CD4-positive, alpha-beta T cell treated with Interleukin-6 at 100 ng/mL for 8 hours (primary cell): ENCODE measurements at places on chromosomes 3 and 15.

GRCh38 chr3:102104033-102104432, 254.7 kb downstream of the NFKBIZ start:
- DNase-seq: no peak

GRCh38 chr15:74322558-74323180, 44.8 kb downstream of the CYP11A1 start:
- DNase-seq: peak; percentile 37

DNA sequence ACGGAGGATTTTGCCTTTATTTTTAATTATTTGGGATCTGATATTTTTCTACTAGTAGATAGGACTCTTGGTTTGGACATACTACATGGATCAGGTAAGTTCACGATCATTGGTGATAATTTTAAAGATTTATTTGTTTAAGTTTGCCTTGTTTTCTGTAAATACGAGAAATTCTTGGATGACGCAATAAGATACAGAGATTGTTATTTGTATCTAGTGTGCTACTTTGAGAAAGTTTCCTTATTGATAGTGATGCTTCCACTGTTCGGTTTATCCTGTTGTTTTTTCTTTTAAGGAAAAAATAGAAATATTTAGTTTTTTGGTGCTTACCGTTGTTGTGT, 577 bp downstream of the CHD2 start:
- DNase-seq: no peak

DNA sequence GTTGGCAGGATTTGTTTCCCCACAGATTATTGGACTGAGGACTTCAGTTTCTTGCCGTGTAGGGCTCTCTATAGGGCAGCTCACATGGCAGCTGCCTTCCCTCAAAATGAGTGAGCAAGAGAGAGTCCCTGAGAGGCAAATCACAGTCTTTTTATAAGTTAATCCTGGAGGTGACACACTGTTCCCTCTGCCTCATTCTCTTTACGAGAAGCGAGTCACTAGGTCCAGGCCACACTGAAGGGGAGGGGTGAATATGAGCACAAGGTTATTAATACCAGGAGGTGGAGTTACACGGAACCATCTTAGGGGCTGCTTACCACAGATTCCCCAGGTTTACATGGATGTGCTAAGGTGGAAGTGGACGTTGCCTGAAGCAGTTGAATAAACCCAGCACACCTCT, 77.0 kb downstream of the LPP start:
- DNase-seq: no peak

GRCh38 chr3:188126276-188126675, 27.7 kb upstream of the LPP start:
- DNase-seq: no peak

- DNase-seq: no peak
Measured at GRCh38 chr3:10396083-10396482, 75.2 kb upstream of the SEC13 start.

DNA sequence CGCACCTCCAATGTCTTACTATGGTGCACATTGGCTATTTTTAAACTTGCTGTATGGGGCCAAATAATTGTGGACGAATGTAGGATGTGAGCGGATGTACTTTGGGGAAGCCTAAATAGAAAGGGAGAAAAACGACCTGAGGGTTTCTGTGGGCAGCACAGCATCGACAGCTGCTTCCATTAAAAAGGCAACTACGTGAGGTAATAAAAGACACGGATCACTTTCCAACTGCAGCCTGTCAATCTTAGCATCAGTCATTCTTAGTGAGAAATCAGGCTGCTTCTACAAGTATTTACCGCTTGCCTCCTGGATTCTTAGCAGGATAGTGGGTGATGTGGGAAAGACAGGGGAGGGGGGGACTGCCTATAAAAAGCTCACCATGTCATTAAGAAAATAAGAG, 186.7 kb upstream of the SLC2A2 start:
- DNase-seq: no peak

DNA sequence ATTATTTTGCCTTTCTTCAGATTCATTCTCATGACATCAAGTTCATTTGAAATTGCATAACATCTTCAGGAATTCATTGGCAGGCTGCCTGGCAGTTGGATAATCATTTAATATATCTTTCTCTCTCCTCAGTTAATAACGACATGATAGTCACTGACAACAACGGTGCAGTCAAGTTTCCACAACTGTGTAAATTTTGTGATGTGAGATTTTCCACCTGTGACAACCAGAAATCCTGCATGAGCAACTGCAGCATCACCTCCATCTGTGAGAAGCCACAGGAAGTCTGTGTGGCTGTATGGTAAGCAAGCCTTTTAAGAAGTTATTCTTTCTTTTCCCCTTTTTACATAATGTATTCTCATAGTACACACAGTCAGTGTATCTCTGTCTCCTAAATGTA, 38.2 kb downstream of the TGFBR2 start:
- peak; percentile 62 for DNase-seq

GRCh38 chr15:25838191-25838870, 24.8 kb downstream of the ATP10A start:
- no peak for DNase-seq

DNA sequence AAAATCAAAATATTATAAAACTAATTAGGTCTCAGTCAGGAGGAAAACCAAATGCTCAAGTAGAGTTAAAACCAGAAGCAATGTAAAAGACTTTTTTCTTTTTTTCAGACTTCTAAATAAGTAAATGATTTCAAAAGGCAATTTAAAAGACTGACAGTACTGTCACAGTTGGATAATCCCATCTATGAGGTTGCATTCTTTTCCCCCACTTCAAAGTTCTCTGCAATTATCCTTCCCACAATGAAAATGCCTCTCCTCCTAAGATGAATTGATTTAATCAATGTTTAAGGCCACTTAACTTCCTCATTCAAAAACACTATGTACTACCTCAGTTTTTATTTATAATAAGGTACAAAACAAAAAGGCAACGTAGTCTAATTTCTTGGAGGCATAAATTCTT, 8.1 kb downstream of the MRPL3 start:
- DNase-seq: no peak

GRCh38 chr15:73771385-73772045, 18.4 kb upstream of the INSYN1 start:
- DNase-seq: no peak

- no peak for DNase-seq
Measured at GRCh38 chr3:178087376-178087775, 448.9 kb upstream of the KCNMB2 start.

- no peak for DNase-seq
Measured at GRCh38 chr3:8458238-8458661, 43.4 kb upstream of the LMCD1 start.

DNA sequence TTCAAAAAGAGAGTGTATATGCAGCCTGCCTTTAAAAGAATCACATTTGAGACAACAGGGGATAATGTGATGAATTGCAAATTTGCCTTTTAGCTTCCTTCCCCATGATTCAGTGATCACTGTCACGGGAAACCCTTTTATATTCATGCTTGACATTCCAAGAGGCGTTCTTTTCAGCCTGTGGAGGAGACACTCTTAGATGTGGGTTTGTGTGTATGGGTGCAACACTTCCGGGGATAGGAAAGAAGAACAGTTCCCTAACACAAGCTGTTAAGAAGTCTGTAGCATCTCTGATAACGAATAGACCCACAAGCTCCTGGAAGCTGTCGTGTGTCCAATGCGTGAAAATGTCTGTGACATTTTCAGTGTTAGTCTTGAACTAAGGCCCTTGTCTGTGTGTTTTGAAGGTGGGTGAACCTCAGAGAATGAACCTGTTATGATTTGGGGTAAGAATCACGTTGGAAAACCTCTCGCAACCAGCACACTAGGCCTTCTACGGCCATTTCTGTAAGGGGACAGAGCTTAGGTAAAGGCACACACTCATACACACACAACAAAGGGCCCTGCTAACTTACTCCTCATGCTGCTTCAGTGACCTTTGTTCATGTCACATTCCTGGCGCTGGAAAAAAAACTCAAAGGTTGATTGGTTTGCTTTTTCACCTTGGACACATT, 229.2 kb upstream of the ST8SIA2 start:
- DNase-seq: no peak

DNA sequence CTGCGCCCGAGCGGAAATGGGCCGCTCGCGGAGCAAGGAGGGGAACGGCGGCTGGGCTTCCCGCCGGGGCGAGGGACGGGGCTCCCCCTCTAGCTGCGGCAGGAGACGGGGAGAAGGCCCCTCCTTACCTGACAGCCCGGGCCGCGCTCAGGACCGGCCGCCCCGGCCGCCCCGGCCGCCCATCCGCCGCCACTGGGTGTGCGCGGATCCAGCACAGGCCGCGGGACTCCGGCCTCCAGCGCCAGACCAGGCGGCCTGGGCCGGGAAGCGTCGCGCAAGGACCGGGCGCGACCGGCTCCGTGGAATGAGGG, 296 bp downstream of the TPRA1 start:
- no peak for DNase-seq

DNA sequence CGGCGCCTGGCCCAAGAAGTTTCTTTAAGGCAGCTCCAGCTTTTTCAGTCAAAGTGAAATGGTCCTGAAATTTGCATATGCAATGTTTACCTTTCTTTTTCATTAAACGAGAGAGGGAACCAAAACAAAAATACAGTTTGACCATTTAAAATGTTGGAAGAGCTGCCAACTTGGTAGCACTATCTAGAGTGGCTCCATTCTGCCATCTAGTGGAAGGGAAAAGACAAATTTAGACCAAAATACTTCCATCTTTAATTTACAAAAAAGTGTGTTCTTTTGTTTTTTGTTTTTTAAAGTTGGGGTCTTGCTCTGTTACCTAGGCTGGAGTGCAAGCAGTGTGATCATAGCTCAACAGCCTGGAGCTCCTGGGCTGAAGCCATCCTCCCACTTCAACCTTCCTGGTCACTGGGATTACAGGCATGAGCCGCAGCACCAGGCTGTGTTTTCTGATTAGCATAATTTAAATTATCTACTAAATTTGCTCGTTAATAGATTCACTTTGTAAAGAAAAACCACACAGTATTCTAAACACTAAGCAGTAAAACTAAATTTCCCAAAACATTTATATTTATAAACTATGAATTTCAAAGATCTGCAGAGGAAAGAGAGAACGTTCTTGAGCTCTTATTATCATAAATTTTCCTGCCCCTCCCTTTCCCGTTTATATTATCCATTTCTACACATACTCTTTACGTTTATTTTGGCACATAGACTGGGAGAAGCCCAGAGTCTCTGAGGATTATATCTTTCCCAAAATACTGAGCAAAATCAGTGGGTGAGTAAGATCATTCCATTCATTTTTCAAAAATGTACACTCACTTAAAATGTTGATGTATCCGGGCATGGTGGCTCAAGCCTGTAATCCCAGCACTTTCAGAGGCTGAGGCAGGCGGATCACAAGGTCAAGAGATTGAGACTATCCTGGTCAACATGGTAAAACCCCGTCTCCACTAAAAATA, 15.4 kb upstream of the RFC4 start:
- DNase-seq: peak; percentile 43

- no peak for DNase-seq
Measured at GRCh38 chr3:50245251-50245745, 9.3 kb downstream of the GNAI2 start.

DNA sequence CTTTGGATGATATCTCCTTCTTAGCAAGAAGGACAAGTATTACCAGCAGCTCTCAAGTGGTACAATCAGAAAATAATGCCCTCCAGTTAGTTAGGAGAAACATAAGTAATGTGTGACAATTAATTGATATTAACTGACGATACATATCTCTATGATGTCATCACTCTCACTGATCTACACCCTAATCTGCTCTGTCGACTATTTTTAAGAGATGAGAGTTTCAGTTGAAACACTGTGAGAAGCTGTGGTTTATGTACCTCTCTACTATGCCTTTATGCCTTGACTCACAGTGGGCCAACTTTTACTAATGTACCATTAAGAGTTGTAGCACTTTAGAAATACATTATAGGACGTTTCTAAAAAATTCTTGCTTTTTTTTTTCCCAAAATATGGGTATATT, 8.6 kb downstream of the CEP152 start:
- DNase-seq: no peak

GRCh38 chr3:110677506-110677905, 394.1 kb upstream of the NECTIN3 start:
- DNase-seq: no peak

DNA sequence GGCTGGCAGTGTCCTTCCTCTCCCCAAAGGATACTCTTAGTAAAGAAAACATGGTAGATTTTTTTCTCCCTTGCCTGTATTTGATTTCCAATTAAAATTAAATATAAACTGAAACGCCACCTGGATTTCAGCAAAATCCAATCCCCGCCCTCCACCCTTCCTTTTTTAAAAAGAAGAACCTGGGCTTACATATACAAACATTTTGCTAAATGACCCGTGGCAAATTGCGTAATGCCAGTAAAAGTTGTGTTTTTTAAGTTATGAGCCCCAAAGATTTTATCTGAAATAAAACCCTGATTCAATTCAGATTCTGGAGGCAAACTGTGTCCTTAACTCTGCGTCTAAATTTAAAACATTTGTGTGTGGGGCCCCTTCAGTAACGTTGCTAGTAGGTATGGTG, 403.0 kb downstream of the FOXP1 start:
- DNase-seq: no peak
